ENCODE measurements at places on chromosomes 16 and 17.

GRCh38 chr17:61158376-61158775, 241.3 kb upstream of the TBX2 start:
- no peak for DNase-seq

DNA sequence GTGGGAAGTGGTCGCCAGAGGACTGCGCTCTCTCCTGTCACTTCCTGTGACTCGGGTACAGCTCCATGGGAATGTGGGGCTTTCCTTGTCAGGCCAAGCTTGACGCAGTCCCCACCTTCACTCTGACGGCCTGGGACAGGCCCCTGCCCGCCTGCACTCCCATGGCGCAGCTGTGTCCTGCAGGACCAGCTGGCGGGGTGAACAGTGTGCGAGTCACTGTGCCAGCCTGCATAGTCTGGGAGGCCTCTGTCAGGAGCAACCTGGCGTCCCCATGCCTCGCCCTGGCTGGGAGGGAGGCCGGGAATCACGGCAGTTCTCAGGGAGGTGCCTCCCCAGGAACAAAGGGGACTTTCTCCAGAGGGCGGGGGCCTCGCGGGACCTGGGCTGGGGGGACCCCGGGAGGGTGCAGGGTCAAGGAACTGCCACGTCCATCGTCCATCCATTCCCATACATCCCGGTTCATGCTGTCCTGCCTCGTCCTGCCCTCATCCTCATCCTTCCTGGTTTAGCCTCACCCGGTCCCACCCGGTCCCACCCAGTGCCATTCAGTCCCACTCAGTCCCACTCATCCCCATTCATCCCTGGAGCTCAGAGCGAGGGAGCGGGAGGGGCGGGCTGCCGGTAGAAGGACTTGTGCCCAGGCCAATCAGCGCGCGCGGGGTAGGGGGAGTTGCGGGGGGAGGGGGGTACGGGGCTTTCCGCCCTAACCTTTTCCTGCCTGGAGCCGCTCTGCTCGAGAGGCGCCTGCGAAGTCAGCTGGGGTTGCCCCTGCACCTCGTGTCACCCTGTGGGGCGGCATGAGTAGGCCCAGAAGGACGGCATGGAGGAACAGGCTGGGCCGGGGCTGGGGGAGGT, 13.4 kb downstream of the FLYWCH1 start:
- DNase-seq: no peak

- DNase-seq: no peak
Measured at GRCh38 chr17:9798724-9799123, 7.3 kb upstream of the DHRS7C start.

- DNase-seq: peak; percentile 36
Measured at GRCh38 chr16:67542464-67542863, 13.8 kb downstream of the RIPOR1 start.

DNA sequence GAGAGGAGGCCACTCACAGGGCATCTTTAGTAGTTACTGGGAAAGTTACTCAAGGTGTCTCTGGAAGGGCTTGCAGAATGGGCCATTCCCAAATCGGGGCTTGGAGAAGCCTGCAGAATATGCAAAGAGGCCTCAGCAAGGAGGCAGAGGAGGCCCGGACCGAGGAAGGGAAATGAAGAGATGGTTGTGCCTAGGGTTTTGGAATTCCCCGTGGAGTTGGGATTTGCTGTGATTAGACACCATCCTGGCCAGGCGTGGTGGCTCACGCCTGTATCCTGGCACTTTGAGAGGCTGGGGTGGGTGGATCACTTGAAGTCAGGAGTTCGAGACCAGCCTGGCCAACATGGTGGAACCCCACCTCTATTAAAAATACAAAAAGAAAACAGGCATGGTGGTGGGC, 193.0 kb downstream of the IRF8 start:
- no peak for DNase-seq

DNA sequence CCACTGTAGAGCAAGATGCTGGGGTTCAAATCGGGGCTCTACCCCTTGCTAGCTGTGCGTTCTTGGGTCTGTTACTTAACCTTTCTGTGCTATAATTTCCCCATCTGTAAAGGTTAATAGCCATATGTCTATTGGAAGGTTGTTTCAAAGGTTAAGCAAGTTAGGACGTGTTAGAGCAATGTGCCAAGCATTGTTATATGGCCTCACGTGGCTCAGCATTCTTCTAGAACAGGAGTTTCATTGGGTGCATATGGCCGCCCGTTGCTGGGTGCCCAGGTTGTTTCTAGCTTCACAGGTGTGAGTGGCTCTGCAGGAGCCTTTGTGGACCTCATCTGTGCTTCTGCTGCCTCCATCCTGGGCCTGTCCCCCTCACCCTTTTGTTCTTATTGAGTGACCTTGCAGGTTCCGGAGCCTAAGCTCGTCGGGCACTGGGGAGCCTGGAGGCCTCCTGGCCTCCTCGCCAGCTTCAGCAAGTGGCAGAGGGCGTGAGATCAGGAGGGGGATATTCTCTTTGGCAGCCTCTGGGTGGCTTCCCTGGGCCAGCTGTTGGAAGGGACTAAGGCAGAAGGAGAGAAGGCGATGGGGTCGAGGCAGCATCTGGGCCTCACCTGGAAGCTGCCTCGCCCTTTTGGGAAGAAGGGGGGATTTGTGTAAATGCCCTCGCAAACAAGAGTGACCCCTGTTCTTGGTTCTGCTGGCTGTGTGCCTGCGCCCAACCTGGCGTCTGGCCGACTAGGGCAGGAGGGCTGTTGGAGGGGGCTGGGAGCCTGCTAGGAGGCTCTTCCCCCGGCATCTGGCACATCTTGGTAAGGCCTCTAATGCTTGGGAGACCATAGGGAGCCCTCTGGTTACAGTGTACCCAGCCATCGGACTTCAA, 80.2 kb upstream of the CIBAR2 start:
- DNase-seq: no peak

GRCh38 chr17:7862692-7863437, 5.1 kb downstream of the CYB5D1 start:
- DNase-seq: peak; percentile 10

GRCh38 chr16:3513892-3514583, 13.2 kb downstream of the CLUAP1 start:
- DNase-seq: no peak

- DNase-seq: no peak
Measured at GRCh38 chr17:66706851-66707450, 128.0 kb upstream of the CACNG5 start.

DNA sequence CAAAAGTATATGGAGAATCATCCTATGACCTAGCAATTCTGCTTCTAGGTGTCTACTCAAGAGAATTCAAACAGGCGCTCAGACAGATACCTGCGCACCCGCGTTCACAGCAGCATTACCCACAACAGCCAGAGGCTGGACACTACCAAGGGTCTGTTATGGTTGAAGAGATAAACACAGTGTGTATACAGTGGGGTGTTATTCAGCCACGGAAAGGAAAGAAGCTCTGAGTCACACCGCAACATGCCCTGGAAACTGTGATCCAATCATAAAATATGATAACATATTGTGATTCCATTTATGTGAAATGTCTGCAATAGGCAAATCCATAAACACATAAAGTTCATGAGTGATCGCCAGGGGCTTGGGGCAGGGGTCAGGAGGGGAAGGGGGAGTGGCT, 18.0 kb upstream of the JPH3 start:
- no peak for DNase-seq

GRCh38 chr16:4870138-4870671, 22.9 kb downstream of the UBN1 start:
- DNase-seq: no peak

- DNase-seq: no peak
Measured at GRCh38 chr16:86870380-86870779, 292.0 kb downstream of the FOXL1 start.

GRCh38 chr17:63932721-63933120, 590 bp upstream of the CD79B start:
- no peak for DNase-seq

DNA sequence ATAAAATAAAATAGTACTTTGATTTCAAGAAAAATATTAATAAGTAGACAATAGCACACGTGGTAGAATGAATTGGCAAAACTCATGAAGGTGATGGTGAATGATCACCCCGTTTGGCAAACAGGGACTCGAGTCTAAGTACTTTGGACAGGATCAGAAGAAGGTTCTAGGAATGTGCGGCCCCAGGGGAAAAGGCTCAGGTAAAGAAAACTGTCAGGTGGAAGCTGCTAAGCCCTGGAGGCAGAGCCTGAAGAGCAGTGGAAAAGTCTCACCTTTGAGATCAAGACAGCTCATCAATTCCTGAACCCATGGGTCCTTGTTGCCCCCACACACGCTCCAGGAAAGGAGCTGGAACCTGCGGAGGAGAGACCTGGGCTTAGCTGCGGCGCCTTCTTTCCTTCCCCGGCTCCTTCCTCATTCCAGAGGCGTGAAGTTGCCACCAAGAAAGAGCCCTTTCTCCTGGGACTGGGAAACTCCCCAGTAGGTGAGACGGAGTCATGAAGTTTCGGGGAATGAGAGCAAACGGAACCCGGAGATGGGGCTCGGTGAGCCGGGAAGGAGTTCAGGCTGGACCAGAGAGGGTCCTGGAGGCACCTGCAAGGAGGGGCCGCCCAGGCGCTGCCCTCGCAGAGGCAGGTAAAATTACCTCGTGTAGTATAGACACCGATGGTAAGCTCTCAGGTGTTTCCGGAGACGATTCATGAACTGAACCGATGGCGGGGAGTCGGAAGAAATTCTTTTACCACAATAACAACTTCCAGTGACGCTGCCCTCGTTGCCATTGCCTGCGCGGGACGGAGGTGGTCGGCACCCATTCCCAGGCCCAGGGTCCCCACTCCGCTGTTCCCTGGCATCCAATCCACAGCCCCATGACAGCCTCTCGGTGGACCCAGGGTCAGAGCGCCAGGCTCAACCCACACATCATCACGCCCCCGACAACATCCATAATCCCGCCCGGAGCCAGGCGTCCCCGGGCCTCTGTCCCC, 1.2 kb upstream of the ZMYND15 start:
- no peak for DNase-seq

DNA sequence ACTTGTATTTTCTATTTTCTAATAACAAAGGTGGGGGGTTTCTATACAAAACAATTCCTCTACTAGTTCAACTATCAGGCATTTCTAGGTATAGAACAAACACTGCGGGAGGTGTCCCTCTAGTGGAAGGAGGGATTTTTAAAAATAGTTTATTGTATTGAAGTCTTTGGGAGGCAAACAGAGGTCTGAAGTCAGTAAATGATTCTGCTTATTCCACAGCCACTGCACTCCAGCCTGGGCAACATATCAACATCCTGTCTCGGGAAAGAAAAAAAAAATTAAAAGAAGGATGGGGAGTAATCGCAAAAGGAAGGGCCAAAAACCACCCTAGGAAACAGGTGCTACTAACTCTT, 648 bp upstream of the ERCC4 start:
- DNase-seq: no peak
